ENCODE measurements at places on chromosomes 16 and 17. TPM values are rescaled to one million over a fixed set of nuclear protein-coding genes. Genes with fewer than 3 reads are reported as not detected.
A peak's percentile ranks its signal among the peaks of the same experiment; 100 is the strongest.

DNA sequence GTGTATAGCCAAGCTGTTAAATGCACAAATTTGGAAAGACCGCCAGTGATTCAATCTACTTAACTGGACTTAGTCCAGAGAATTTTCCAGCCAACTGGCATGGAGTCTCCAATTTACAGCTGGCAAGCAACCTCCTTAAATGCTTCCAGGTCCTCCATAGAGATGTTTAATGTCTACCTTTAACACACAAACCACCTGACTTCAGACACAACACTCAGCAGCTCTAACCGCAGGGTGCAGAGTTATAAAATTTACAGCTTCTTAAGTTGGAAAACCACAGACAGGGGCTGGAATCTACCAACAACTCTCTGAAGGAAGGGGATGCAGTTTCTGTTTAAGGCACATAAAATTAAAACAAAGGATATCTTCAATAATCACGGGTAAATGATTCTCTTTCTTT, 106.9 kb downstream of the SYCE1L start:
- peak; percentile 12 for DNase-seq

DNA sequence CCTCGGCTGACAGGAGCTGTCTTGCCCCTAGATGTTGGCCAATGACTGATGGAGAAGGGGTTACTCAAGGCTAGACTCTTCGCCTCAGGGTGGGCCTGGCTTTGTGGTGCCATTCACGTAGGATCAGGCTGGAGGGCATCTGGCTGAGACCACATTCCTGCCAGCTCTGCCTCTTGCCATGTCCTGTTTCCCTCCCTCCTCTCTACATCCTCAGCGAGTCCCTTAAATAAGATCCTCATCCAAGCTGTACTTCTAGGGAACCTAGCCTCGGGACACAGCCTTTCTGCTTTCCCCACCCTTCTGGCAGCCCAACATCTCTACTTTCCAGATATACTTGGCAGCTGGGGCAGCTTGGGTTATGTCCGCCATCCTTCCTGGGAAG, 27.9 kb upstream of the EFCAB13 start:
- no peak for DNase-seq

GRCh38 chr17:42475835-42476234, 17.2 kb downstream of the ATP6V0A1 start:
- peak; percentile 28 for DNase-seq

GRCh38 chr17:35947156-35947585, 3.7 kb upstream of the LYZL6 start:
- DNase-seq = peak; percentile 34

GRCh38 chr16:11194913-11195312, 61.1 kb downstream of the SOCS1 start:
- DNase-seq = no peak

- DNase-seq = peak; percentile 57
These were observed 14.9 kb downstream of the ADGRG1 start for GRCh38 chr16:57643147-57643874.

GRCh38 chr16:74219706-74220105, 76.9 kb upstream of the PSMD7 start:
- DNase-seq = peak; percentile 53

GRCh38 chr16:64695684-64696083, 426.2 kb downstream of the CDH11 start:
- DNase-seq = no peak

DNA sequence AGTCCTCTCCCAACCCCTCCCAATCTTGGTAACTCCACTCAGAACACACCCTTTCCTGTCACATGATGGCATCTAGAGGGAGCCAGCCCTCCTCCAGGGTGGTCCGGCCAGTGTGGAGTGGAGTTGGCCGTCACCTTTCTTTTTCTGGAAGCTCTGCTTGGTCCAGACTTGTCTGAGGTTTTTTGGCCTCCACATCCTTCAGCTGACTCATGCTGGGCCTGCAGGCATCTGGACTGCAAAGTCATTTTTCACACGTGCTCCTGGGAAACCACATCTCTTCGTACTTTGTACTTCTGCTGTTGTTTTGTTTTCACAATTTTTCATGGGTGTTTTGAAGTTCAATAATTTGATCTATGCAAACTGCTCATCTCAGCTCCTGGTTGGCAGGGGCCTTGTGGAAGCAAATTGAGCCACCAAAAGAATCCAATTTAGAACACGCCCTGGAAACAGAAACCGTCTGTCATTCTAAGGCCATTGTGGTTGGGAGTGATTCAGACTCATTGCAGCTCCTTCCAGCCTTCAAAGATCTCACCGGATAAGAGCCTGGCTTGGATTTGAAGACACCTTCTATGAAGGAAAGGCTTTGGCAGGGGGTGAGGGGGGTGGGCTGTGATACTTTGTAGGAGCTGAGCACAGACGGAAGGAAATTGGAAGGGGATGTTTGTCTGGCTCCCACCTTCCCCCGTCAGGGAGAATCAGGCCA, 42.4 kb upstream of the NF1 start:
- peak; percentile 72 for DNase-seq

- no peak for DNase-seq
These were observed 10.7 kb upstream of the TMC5 start for GRCh38 chr16:19406891-19407491.

- no peak for DNase-seq
These were observed 72.7 kb downstream of the PRKCA start for GRCh38 chr17:66375121-66375520.

GRCh38 chr16:58121132-58121531, 8.0 kb downstream of the CFAP20 start:
- no peak for DNase-seq

GRCh38 chr16:64453646-64454045, 668.2 kb downstream of the CDH11 start:
- no peak for DNase-seq

- DNase-seq = peak; percentile 95
These were observed at the start of gene DEXI for GRCh38 chr16:10942352-10943063. Gene DEXI, minus strand, starts transcription at chr16:10942468. Its CDS starts 463 bp downstream, at chr16:10942005.

DNA sequence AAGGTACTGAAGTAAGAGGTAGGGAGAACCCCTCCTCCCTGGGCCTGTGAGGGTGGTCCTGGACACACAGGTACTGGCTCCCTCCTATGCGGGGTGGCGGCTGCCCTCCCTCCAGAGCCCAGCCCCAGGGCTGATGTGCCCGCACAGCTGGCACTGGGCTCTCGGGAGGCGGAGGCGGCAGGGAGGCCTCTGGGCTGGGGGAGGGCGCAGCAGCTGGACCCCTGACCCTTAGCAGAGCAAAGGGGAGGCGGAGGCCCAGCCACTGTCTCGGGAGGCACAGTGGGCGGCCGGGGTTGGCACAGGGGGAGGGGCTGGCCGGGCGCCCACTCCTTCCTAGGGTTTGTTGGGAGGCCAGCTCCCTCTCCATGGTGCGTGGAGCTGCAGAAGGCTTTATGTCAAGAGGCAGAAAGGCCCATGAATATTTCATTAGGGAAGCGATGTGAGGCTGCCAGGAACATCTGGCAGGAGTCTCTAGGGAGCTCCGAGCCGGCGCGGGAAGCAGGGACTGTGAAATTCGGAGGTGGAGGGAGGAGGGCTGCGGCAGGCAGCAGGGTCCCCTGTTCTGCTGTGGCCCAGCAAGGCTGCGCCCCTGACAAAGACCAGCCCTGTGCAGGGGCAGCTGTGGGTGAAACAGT, 44.1 kb upstream of the ACSF3 start:
- DNase-seq = peak; percentile 70

SLC4A1 gene
- 6.2 TPM for total RNA-seq

EVPL gene
- not detected for total RNA-seq

FBXW10 gene
- total RNA-seq = 0.09 TPM

PLEKHM1 gene
- total RNA-seq = 8.6 TPM

SLC5A11 gene
- total RNA-seq = 0.04 TPM

EXOC3L1 gene
- 7.6 TPM for total RNA-seq

RAPGEFL1 gene
- 2.4 TPM for total RNA-seq

CHMP6 gene
- 7.8 TPM for total RNA-seq

GAST gene
- not detected for total RNA-seq

CMTM2 gene
- total RNA-seq = 0.35 TPM
